ENCODE measurements at places on chromosomes 2 and 18. TPM values are rescaled to one million over a fixed set of nuclear protein-coding genes. Genes with fewer than 3 reads are reported as not detected.

C18orf54 gene
- total RNA-seq, result 2.5 TPM

TRIM43 gene
- not detected for total RNA-seq

TGFA gene
- 0.08 TPM for total RNA-seq

KCNE4 gene
- 8.0 TPM for total RNA-seq

DNA sequence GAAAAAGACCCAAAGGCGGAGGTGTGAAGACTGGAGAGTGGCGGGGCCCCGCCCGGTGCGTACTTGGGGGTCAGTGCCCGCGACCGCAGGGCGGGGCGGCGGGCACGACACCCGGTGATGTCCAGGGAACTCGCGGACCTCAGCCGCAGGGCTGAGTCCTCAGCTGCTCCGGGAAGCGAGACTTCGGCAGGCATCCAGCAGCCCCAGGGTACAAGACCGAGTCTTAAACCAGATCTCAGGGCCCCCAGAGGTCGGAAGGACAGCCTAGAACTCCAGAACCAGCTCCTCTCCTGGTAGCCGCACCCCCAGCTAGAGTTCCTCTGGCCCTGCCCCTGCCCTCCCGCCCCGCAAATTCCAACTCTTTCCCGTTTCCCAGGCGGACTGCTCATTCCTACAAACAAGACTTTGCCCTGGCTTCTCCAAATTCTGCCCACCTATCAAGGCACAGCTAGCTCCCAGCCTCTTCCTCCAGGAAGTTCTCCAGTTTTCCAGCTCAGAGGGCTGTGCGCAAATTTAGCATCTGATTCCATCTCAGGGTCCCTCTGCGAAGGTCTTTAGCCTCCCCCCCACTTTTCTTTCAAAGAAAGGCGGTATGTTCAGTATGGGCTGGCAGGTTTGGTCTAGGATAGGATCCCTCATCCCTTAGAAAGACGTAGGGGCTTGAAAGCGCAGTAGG is 26.0 kb upstream of the NOTO start:
- peak; percentile 38 for DNase-seq

- no peak for DNase-seq
These were observed 912.8 kb downstream of the NRXN1 start for GRCh38 chr2:50118905-50119702.

DNA sequence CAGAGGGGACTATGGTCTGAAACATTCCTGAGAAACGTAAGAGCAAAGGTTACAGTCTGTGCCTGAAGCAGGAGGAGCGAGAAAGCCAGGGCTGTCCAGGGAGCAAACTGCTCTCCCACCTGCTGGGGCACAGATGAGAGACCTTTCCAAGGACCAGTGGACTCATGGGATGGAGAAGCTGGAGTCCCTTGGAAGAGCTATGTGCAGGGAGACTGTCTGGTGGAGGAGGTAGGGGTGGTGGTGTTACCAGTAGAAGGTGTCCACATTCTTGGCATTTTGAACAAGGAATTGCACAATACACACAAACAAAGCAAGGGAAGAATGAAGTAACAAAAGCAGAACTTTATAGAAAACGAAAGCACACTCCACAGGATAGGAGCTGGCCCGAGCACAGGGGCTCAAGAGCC is 97.9 kb upstream of the CYRIA start:
- no peak for DNase-seq

DNA sequence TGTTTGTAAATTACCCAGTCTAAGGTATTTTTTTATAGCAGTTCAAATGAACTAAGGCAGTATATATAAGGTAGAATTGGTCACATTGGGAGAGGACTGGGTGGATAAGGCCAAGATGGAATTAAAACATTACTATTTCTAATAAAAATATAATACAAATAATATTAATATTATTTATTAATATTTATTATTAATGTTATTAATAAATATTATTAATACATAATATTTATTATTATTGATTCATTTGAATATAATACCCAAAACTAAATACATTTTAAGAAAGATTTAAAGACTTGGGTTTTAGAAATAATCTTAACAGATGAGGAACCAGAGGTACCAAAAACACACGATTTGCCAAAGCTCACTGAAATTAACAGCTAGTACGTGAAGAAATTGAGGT is 30.5 kb upstream of the MC2R start:
- DNase-seq, result no peak

DNA sequence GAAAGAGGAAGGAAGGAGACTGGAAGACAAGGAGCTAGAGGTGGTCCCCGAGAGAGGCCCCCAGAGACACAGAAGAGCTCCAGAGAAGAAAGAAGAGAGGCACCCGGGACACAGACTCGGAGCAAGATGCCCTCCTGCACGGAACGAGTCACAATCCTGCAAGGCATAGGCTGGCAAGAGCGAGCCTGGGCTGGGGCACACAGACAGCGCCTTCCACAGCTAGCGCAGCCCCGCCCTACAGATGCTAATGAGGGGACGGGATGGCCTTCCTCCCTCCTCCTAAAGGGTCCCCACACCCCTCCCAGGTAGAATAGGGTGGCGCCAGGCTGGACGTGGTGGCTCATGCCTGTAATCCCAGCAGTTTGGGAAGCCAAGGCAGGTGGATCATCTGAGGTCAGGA is 19.8 kb upstream of the GPR17 start:
- DNase-seq, result no peak

GRCh38 chr2:1140389-1141003 is 189.8 kb downstream of the SNTG2 start:
- DNase-seq, result no peak

- DNase-seq, result no peak
These were observed 55.0 kb downstream of the PKP4 start for GRCh38 chr2:158511706-158512105.

DNA sequence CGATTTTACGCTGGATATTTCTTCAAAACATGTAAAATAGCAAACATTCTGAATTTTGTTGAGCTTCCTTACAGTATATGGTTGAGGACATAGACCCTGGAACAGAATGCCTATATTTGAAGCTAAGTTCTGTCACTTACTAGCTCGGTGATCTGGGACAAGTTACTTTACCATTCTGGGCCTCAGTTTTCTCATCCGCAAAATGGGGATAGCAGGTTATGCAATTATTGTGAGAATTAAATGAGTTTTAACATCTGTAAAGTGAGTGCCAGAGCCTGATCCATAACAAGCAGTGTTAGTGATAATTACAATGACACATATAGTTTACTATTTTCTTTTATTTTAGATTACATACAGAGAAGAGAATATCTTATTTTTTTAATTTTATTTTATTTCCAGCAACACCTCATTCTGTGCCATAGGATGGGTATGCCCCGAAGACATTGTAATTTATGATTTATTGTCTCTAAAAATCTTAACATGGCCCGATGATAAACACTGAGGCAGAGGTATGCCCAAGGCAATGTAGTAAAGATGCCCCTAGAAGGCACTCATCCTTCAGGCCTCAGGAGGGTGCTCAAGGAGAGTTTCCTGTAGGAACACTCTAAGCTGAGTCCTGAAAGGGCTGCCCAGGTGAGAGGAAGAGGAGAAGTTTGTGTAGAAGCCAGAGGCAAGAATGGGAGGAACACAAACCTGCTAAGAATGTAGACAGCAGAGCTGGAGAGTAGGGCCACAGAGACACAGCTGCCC is 250.9 kb downstream of the BCL11A start:
- no peak for DNase-seq

DNA sequence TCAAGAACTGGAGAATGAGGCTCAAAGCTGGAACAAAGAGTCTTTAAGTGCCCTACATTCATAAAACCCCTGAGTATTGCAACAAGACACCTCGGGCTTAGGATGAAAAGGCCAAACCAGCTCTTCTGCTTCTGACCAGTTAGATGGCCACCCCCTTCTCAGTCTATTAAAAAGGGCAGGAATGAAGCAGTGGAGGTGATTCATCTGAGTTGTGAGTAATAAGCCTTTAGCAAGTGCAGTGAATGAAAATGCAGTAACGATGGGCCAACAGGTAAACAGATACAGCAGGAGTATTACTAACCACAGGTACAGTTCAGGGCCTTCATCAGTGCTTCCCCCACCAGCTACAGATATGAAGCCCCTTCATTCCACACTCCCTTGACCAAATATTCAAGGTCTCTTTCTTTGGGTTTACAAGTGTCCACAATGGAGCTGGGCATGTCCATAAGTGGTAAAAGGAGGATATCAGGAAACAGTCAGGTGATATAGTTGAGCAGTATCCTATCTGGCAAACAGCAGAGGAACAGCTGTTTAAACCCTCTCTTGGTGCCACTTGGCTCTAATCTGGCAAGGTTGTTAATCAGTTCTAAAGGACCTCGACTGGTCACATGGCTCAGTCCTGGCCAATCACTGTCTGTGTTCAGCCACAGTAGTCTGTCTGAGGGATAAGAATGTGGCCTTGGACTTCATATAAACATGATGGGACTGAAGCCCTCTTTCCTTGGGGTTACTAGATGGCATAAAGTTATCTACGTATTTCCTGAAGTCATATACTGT is 17.8 kb downstream of the SERPINB13 start:
- no peak for DNase-seq

GRCh38 chr18:67104700-67105284 is 411.7 kb downstream of the DSEL start:
- no peak for DNase-seq

DNA sequence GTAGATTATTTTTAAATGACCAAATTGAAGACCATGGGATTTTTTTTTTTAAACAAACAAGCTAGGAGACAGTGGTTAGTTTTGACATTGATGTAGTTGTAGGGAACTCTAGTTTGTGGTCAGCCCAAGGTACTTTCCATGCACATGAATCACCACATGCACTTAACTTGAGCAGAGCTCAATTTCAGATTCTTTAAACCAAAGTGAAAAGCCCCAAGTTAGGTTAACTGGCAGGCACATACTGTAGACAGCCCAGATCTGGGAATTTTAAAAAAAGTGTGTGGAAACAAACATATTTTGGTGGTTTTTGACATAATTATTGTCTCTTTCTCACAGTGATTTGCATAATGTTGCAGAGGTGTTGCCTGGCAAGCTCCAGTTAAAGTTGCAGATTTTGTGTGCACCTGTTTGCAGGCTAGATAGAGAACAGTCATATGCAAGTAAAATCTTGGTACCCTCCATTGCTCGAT is 88.4 kb downstream of the BCL2L11 start:
- no peak for DNase-seq

DNA sequence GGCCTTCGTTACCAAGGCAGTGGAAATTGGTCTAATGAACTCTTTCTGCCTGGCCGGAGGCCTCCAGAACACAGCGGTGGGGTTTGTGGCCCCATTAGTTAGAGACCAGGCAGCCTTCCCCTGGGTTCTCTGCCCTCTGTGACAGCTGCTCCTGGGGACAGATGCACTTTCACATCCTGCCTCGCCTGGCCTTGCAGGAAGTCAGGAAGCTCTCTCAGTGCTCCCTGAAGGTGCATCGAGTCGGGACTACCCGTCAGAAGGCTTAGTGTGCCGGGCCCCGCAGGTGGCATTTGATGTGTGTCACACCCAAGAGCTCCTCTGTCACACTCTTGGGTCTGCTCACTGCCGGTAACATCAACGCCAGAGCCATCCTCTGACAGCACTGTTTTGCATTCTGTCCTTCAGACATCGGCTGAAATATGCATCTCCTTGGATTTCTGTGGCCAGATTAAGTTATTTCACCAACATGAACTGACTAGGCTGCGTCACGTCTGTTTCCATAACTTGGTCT is 158.3 kb downstream of the LDLRAD4 start:
- no peak for DNase-seq

GRCh38 chr2:222598611-222599010 is 57.3 kb downstream of the FARSB start:
- no peak for DNase-seq

- no peak for DNase-seq
These were observed 32.2 kb upstream of the IGFBP5 start for GRCh38 chr2:216727346-216728122.

DNA sequence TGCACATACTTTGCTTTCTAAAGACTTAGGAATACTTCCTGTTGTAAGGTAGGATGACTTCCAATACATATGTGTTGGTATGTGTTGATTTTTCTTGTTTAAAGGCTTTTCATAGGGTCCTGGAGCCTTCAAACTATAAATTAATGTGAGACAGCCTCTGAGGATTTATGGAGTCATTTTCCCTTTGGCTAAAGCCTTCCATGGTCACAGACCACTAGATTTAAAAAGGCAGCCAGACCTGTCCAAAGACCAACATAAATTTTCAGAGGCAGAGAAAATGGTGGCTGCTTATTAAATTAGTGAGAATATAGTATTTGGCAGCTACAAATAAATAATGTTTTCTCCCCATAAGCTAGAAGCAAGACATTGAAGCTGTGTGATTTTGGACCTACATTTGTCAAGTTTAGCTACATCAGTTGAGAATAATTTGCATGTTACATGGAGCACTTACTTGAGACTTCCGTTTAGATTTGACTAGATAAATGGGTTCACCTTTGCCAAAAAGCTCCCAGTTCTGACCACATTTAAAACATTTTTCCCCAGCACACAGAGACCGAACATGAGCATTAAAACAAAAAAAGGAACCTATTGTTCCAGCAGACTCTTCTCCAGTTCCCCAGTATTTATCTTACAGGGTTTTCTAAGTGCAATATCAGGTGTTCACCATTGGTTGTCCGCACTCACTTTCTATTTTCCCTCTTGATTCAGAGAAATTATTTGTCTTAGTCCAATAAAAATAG is 402.9 kb downstream of the PARD3B start:
- no peak for DNase-seq

- no peak for DNase-seq
These were observed 1.4 kb downstream of the ARL4C start for GRCh38 chr2:234495251-234496054.
